ENCODE measurements at places on chromosomes 1 and 21. TPM values are rescaled to one million over a fixed set of nuclear protein-coding genes. Genes with fewer than 3 reads are reported as not detected.
A peak's percentile ranks its signal among the peaks of the same experiment; 100 is the strongest.

OR2M3 gene
- not detected for total RNA-seq

ATP1A2 gene
- total RNA-seq, result 0.11 TPM

CASQ2 gene
- total RNA-seq, result not detected

DNA sequence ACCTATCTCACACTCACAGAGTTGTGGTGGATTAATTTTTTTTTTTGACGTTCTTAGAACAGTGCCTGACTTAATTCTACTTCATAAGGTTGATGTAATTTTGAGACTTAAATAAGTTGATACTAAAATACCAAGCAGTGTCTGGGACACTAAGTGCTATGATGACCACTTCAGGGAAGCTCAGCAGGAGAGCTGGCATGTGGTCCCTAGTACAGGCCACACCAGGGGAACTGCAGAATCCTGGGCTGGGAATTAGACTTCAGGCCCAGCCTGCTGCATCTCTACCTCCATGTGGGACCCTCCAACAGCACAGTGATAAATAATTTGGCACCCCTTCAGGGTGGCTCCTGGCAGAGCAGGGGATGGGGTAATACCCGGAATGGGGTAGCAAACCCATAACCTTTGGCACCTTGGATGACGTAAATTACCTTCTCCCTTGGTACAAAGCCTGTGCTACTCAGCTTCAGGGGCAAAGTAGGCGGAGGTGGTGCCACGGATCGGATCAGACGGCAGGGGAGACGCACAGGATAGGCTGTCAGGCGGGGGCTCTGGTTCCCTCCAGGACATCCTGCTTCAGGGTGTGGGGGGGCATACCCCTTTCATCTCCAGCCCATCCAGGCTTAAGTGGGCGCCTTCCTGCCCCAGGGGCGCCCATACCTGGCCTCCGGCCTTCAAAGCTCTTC is 4.8 kb downstream of the MFSD2A start:
- no peak for DNase-seq

- no peak for DNase-seq
These were observed 36.3 kb downstream of the RSPH1 start for GRCh38 chr21:42459546-42460215.

DNA sequence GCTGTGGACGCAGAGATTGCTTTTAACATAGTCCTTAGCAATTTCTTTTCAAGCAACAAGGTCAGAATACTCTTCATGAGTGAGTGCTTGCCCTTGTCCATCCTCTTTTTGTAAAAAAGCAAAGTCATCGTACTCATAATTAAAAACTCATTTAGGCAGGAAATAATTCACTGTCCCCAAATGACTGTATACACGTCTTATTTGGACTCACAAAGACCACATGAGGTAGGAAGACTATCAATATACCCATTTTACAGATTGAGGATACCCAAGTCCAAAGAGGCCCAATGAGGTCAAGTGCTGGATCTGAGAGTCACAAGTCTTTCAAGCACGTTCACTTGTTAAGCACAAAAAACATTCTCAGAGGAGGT is 13.2 kb downstream of the ITPKB start:
- DNase-seq, result no peak

- peak; percentile 37 for DNase-seq
These were observed 14.4 kb downstream of the SMYD3 start for GRCh38 chr1:246492611-246493245.

DNA sequence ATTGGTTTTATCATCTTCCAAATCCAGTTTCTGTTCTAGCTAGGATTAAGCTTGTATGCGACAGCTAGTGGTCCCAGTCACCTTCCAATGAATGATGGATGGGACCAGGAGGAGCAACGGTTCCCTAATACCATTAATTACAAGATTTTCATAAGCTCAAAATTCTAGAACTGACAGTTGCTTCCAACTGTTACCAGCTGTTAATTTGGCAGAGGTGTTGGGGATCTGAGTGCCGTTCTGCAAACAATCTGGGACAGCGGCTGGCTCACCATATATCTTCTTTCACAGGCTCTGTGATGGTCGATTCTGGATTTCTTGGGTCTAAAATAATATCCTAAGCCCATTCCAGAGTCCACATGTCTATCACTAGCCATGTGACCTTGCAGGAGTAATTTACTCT is 34.5 kb upstream of the RALGPS2 start:
- DNase-seq, result no peak
